ENCODE measurements at places on chromosomes 4 and X. TPM values are rescaled to one million over a fixed set of nuclear protein-coding genes. Genes with fewer than 3 reads are reported as not detected.

TBC1D8B gene
- 2.1 TPM for total RNA-seq

DNA sequence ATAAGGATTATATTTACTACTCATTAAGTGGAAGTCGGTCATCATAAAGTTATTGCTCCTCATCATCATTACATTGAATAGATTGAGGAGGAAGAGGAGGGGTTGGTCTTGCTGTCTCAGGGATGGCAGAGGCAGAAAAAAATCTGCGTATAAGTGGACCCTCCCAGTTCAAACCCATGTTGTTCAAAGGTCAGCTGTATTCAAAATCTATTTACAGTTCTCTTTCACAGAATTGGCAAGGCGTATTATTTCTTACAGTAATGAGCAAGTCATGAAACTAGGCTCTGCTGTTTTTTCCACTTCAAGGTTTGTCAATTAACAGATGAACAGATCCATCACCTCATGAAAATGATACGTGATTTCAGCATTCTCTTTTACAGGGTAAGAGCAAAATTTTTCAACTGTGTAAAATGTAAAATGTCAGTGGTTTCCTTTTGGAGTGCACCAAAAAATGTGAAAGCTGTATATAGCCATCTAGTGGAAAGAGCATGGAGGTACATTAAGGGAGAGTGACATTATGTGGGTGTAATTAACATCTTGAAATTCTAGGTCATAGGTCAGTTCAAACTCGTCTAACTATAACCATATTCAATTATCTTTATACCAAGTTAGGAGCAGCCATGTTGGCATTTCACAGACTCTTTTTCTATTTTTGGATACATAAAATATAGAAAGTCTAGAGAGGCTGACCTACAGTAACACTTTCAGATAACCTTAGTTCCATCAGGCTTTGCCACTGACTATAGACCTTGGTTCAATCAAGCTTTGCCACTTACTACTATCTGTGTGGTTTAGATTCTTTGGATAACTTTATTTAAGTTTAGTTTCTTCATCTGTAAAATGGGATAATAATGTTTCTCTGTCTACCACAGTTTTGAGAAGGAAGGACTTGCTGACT, 30.1 kb downstream of the NEIL3 start:
- no peak for DNase-seq

DNA sequence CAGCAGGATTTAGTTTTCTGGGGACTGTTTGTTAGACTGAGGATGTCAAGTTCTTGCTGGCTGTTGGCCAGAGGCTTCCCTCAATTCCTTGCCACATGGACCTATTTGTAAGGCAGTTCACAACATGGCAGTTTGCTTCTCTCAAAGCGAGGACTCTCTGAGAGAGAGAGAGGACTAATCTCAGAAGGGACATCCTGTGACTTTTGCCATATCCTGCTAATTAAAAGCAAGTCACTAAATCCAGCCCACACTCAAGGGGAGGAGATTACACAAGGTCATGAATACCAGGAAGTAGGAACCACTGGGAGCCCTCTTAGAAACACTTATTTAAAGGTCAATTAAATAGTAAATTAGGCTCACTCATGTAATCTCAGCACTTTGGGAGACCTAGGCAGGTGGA, 38.2 kb downstream of the PPP1R2C start:
- no peak for DNase-seq

DNA sequence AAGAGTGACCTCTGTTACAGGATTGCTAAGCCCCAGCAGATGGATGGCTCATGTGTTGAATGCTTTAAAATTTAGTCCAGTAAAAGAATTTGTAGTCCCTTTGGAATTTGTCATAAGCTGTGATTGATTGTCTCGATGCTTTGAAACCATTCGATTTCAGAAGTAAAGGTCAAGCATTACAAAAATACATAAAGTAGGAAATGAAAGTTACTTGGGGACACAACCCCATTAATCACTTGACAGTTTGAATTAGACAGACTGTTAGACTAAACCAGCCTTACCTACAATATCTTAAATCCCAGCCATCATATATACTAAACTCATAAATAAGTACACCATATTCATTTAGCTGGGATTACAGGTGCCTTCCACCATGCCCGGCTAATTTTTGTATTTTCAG, 6.6 kb downstream of the REST start:
- no peak for DNase-seq

DNA sequence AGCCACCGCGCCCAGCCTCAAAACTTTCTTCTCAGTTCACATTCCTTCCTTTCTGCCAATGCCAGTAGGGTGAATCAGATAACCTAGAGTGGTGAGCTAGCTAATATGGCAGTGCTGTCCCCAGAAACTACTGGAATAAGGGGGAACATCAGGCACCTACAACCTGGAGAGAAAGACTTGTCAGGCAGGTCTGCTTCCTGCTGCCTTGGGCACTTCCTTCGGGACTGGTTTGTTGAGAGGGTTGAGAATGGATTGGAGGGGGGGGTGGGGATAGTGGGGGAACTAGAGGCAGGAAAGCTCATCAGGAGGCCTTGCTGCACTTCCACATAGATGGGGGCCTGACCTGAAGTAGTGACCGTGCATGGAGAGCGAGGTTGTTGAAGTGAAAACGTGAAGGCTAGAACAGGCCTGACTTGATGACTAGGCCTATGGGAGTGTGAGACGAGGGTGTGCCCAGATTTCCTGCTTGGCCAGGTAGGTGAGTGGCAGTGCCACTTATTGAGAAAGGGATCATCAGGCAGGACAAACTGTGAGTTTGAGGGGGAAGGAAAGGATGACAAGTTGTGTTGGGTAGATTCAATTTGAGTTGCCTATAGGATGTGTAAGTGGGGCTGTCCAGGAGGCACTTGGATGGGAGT, 33.4 kb downstream of the SLC25A5 start:
- peak; percentile 45 for DNase-seq

SAGE1 gene
- total RNA-seq = not detected

NUP62CL gene
- 8.8 TPM for total RNA-seq

GRCh38 chr4:52976523-52977230, 114.6 kb downstream of the RASL11B start:
- DNase-seq = no peak

DNA sequence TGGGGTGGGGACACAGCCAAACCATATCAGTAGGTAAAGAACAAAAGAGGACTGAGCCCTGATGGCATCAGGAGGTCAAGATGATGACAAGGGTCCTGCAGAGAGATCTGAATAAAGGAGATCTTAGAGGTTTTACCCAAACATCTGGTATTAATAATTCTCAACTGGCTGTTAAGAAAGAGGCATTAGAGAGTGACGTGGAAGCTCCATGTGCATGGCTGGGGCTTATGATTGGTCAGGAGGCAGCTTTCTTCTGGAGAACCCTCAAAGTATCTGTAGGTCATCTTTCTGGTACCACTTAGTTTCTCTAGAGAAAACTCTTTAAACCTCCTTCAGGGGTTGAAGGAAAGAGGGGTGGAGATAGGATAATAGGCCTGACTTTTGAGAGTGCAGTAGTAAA, 18.7 kb downstream of the MGST2 start:
- no peak for DNase-seq

- DNase-seq = no peak
Measured at GRCh38 chr4:124135409-124135813, 577.1 kb downstream of the ANKRD50 start.

DNA sequence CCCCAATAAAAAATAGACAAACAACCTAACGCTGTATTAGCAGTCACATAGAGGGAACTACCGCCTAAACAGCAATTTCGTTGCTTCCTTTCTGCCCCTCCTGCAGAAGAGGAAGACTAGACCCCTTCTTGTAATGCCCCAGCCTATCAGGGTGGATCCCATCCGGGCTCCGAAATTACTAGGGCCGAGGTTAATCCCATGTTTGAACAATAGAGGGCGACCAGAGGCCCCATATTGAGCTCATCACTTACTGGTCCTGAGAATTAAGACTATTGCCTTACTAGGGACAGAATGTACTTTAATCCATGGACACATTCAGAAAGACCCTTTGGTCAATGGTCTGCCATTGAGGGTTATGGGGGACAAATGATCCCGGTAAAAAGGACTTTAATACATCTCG, 11.8 kb upstream of the ZNF630 start:
- DNase-seq = no peak

DNA sequence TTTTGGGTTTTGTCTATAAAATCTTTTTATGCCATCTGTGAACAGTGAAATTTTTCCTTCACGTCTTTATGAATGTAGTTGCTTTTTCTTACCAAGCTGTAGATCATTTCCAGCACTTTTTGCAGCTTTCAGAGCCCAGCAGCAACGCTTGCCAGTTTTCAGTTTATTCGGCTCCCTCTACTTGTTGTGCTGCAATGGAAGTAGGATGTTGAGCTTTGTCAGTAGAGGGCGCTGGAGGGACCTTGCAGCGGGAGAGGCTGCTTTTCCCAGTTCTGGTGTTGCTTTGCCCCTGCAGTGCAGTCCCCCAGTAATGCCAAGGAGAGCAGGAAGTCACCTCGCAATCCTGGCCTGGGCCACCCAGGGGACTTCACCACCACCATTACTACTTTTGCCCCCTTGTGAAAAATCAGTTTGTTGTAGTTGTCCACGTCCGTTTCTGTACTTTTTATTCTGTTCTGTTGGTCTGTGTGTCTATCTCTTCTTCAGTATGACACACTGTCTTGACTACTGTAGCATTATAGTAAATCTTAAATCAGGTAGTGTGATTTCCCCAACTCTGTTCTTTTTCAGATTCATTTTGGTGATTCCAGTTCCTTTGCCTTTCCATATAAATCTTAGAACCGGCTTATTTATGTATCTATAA, 21.8 kb downstream of the CMC4 start:
- no peak for DNase-seq

GRCh38 chr4:121679267-121679666, 17.5 kb downstream of the ANXA5 start:
- DNase-seq = no peak

DNA sequence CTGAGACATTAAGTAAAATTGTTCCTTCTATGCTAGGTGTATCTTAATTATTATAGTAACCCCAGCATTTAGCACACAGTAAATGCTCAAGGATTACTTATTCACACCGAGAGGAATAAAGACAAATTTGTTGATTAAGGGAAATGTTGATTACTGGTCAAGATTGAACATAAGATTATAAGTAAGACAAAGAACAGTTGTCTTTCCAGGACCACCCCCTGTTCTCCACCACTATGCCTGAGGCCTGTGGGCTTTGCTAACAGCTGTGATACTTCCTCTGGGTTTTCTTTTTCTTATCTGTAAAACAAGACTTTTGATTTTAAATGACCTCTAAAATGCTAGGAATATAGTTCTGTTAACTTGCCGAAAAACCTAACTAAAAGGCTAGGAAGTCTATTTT, 128.0 kb downstream of the DCLK2 start:
- no peak for DNase-seq

PABPC5 gene
- 0.89 TPM for total RNA-seq

OPRPN gene
- not detected for total RNA-seq
